ENCODE measurements at places on chromosomes 1 and 21.

DNA sequence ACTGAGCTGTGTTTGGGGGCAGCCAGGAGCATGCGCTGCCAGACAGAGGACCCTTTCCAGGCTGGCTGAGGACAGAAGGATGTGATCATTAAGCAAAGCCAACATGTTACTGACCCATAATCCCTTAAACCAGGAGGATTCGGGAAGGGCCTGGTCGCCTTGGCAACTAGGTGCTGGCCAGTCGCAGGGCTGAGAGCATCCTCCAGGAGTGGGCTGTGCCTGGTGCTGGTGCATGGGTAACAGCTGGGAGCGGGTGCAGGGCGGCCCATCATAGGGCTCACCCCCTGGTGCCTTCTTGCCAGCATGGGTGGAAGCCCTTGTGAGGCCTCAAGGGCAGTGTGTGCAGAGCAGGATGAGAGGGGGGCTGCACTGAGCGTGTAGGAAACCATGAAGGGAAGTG is 17.2 kb downstream of the CDK18 start:
- no peak for DNase-seq

DNA sequence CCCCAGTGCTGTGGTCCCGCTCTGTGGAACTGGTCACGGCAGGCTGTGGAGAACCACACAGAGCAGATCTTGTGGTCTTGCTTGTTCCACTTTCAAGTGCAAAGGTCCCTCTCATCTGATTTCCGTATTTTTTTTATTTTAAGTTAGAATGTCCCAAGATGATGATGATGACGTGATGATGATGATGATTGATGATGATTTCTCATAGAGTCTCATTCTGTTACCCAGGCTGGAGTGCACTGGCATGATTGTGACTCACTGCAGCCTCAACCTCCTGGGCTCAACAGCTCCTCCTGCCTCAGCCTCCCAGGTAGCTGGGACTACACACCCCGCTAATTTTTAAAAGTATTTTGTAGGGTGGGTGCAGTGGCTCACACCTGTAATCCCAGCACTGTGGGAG is 12.2 kb downstream of the EVA1C start:
- DNase-seq, result no peak

- no peak for DNase-seq
These were observed 27.8 kb downstream of the SYT2 start for GRCh38 chr1:202682477-202682876.

DNA sequence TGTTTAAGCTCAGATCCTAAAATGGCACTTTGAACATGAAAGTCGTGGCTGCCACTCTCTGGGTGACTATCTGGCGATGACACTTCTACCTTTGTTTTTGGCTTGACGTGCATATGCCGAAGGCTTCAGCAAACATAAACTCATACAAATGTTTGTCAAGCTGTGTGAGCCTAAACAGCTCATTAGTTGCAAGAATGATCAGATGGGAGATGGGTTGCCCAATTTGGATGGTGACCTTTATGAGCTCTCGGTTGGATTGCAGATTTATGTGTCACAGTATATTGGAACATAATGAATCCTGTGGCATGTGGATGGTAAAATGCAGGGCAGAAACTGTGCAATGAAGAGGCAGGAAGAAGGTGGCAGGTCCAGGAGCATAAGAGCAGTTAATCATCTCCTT is 229.3 kb downstream of the DISC1 start:
- DNase-seq, result no peak

DNA sequence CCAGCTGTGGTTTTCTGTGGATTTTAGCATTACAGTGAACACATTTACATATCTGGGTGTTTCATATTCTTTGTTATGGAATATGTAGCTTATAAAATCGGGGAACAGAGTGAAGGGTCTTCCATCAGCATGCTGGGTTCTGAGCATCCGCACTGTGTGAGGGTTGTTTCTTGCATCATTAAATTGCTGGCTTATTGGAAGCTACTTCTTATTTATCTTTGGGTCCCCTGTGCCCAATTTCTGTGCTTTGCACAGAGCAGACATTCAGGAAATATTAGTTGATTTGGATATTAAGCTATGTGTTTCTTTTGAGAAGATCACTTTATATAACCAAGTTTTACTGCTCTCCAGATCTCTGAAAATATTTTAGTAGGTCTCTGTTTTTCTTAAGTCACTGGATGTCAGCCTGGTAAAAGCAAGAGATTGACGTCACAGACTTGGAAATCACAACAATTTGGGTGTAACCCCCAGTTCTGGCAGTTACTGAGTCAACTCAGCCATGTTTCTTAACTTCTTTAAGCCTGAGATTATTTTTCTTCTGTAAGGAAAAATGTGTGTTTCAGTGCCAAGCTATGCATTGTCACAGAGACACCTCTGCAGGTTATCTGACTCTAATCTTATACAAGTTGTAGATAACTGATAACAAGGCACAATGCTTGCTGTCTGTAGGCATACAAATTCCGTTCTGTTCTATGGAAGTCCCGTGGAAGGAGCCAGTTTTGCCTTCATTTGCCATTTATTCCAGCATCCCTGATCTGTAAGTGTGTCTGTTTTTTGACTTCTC is 258.3 kb upstream of the KAZN start:
- no peak for DNase-seq

GRCh38 chr21:46665566-46665965 is 30.1 kb downstream of the PRMT2 start:
- DNase-seq, result no peak

DNA sequence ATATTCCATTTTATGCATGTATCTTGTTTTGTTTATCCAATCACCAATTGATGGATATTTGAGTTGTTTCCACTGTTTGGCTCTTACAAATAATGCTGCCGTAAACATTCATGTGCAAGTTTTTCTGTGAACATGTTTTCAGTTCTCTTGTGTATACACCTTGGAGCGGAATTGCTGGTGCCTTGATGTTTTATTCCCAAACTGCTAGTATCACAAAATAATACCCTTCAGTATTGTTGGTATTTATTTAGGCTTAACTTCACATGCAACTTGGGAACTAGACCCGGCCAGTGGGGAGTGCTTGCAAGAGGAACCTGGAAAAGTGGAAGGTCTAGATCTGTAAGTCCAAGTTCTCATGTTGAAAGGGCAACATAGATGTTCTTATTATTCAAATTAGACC is 115.9 kb downstream of the CRYAA start:
- no peak for DNase-seq

DNA sequence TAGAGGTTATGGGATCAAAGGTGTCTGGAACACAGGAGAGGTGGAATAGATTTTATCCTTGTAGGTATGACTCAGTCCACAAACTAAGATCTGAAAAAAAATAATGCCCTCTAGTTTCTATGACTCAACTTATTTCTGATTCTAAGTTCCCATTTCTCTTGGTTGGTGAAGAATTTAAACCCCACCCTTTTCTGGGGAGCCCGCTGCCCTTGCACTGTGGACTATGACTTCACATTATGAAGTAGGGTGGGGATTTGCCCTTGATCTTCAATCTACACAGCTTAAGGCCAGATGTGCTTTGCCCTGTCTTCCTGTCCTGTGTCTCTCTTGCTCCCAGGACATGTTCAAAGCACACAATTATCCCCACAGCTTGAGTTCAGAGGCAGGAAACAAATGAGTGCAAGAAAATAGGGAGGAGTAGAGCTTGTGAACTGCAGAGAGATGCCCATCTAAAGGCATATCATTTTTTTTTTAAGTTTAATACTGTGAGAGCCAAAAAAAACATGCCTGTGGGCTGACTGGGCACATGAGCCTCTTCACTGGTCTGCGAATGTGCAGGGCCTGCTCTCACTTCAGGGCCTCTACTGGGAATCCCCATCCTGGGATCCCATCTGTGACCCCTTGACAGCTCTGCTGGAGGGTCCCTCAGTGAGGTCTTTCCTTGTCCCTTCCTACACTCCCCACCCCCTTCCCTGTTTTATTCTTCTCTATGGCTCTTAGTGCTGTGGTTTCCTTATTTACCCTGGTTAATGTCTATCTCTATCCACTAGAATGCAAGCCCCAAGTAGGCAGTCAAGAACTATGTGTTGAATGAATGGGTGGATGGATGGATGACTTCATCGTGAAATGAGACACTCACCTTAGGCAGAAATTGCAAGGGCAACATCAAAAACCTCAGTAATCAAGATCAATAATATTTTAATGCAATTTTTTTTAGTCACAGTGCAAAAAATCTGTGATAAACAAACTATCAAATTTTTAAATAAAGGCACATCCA is 61.5 kb downstream of the CD58 start:
- DNase-seq, result no peak

DNA sequence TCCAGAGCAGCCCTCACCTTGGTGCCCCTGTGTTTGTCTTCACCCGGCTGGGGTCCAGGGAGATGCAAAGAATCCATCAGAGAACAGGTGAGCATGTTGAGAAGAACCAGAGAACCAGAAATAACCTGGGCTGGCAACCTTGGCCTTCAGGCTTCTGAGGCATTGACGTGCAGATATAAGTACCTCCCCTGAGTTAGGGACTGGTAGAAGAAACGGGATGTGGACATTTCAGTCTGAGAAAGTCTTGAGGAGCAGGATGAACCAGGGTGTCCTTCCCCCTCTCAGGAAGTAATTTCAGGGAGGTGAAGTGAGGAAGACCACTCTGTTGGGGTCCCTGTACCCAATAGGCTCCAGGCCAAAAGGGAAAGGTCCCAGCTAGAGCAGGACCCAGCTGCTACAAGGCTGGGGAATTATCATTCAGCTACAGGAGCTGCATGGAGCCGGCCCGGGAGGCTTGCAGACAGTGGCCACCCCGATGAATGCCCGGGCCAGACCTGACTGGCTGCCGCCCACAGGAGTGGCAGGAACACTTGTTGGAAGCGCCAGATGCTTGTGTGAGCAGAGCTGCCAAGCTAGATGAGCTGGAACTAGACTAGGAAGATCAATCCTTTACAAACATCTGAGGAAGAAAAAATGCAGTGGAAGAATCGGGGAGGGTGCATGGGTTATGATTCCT is 1.7 kb upstream of the AURKAIP1 start:
- no peak for DNase-seq

DNA sequence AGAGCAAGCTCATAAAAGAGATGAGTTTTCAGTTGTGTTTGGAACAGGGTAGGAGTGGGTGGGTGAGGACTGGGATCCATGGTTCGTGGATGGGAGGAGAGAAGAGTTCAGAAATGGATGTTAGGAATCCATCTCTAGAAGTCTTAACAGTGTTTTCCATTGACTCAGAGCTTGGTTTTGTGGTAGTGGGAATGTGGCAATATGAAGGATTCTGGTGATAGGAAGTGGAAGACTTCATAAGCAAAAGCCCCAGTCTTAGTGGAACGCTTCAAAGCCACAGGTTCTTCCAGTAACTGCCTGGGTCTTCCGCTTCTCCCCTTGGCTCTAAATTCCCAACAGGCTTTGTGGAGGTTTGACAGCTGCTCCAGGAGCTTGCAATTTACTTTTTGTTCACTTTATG is 167.9 kb downstream of the KCNJ6 start:
- DNase-seq, result no peak

GRCh38 chr1:201559679-201560162 is 20.8 kb downstream of the NAV1 start:
- DNase-seq, result peak; percentile 58

DNA sequence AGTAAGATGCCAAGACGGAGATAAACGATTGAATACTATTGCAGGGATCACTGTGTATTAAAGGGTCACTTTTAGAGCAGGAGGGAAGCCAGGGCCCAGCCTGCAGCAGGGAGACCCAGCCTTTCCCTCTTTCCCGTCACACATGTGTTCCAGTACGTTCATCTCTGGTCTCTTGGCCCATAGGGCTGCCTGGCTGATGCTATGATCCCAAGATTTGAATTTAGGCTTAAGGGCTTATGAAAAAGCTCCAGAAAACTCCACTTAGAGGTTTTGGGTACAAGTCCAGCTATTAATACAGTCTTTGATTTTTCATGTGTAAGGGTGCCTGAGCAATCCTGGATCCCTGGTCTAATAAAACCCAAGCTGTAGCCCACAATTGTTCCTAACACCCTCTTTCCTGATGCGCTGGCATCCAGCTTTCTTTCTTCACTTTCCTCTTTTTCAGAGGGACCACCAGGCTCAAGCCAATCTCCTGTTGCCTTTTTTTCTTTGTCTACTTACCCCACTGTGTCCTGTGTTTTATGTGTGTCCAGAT is 359.6 kb upstream of the USP24 start:
- no peak for DNase-seq

DNA sequence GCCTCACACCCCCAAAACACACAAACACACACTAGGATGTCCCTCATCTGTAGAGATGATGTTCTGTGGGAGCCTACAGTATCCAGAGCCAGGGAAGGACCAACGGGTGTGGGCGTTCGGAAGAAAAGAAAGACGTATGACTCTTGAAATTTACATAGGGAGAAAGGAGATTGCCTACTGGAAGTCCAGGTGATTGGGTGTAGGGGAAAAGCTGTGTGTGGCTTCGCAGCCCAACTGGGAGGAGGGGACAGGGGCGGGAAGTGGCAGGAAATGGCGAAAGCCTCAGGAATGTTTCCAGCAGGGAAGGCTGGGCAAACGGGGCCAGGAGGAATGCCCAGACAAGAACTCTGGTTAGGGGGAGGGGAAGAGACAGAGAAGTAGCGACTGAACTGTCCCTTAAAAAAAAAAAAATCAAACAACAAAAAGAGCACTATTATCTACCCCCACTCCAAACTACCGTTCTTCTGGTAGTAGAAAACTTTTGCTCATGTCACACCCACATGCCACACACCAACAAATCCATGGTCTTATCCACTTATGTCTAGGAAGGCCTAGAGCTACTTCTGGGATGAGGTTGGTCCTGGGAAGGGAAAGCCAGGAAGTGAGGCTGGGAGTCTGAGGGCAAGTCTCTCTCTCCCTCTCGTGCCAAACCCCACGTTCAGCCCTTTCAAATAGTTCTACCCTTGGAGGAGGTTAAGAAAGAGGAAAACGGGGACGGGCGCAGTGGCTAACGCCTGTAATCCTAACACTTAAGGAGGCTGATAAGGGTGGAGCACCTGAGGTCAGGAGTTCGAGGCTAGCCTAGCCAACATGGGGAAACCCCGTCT is 1.8 kb upstream of the CKS1B start:
- no peak for DNase-seq

GRCh38 chr1:58652651-58653184 is 47.1 kb downstream of the MYSM1 start:
- peak; percentile 62 for DNase-seq

DNA sequence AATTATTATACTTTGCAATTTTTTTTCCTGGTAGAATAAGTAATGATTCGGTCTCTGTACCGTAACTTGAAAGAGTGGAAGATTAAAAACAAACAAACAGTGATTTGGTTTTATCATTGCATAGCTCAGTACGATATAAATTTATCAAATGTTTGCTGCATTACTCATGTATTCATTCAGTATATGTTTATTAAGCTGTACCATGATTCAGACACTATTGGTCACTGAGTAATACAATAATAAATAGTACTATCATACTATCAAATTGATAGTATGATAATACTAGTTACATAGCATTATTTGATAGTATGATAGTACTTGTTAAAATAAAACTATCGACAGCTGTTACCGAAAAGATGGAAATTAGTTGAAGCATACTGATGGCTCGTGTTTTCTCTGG is 12.1 kb downstream of the CENPF start:
- DNase-seq, result no peak

DNA sequence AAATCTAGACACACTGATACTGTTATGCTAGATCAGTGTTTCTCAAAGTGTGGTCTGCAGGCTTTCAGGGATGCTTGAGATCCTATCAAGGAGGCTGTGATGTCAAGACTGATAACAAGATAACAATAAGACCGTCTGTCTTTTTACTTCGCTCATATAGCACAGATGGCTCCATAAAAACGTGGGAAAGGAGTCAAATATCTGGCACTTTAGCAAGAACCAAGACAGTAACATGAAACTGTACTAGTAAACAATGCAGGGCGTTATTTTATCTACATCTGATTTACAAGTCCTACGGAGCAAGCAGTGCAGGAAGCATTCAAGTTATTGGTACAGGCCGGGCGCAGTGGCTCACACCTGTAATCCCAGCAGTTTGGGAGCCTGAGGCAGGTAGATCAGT is 3.6 kb upstream of the SPRR3 start:
- no peak for DNase-seq

All from CD4-positive, alpha-beta T cell treated with Interleukin-21 for 1 hour (primary cell).